ENCODE measurements at places on chromosomes 11 and 22.
A peak's percentile ranks its signal among the peaks of the same experiment; 100 is the strongest.

DNA sequence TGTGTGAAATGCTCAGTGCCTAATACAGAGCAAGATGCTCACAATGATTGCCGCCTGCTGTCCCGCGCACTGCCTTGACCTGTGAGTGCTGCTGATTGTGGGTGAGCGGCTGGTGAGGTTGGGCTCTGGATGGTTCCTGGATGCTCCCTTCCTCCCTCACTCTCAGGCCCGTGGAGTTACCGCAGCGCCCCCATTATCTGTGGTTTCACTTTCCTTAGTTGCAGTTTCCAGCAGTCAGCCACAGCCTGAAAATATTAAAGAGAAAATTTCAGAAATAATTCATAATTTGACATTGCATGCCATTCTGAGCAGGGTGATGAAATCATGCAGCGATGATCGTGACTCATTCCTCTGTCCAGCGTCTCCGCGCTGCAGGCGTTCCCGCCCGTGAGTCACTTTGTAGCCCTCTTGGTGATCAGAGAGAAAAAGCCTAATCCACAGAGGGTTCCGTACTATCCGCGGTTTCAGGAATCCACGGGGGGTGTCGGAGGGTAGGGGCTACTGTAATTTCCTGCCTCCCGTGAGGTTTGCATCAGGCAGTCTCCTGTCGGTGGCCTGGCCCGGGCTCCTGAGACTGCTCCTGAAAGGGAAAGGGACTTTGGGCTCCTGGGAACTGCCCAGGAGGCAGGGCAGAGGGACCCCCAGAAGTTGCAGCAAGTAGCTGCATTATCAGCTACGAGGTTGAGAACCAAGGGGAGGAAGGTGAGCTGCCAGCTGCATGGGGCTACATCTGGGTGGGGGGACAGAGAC, 10.6 kb downstream of the RPL3 start:
- peak; percentile 87 for DNase-seq

DNA sequence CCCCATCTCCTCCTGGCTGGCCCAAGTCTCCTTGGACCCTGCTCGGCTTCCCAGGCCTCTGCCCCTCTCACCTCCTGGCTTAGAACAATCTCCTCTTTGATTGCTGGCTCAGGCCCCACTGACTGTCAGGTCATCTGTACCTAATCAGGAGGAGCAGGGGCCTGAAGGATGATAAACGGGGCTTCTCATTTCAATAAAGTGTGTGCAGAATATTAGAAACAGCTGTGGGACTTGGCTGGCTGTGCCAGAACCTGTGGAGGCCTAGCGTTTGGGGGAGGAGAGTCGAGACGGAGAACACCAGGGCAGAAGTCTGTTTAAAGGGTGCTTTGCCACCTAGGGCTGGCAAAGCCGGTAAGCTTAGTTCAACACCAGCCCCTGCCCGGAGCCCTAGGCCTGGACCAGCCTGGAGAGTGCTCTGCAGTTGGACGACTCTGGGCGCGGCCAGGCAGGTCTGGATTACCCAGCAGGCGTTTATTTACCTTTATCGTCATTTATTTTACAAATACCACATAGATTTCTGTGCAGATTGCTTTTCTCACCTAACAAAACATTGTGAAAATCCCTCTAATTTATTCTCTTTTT, 10.1 kb upstream of the VSIG10L2 start:
- no peak for DNase-seq

- DNase-seq = no peak
These were observed 3.0 kb downstream of the MLC1 start for GRCh38 chr22:50082197-50082715.

- DNase-seq = peak; percentile 9
These were observed 23.5 kb downstream of the DRICH1 start for GRCh38 chr22:23608583-23608982.

- DNase-seq = no peak
These were observed 34.4 kb upstream of the RASD2 start for GRCh38 chr22:35506259-35506570.

DNA sequence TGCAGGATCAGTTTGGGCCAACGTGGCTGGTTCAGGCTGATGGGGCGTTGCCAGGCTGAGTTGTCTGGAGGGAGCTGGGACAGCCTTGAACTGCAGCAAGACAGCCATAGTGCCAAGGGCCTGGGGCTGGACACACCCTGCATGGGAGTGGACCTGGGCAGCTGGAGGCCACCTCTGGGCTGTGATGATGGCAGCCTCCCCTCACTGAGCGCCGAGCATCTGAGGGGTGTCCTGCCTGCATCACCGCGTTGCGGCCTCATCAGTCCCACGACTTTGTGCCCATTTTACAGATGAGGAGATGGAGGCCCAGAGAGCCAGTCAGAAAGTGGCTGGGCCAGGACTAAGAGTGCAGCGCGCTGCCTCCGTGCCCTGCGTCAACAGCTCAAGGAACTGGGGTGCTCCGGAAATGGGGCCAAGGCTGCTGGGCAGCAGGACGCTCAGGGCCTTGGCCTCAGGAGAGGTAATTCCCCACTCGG, 590 bp upstream of the TSPO start:
- DNase-seq = no peak

- no peak for DNase-seq
These were observed 25.6 kb downstream of the FADS2 start for GRCh38 chr11:61853698-61854169.

- no peak for DNase-seq
These were observed 56.9 kb upstream of the PRR5 start for GRCh38 chr22:44645083-44645482.

GRCh38 chr22:43434928-43435311, 23.1 kb downstream of the MPPED1 start:
- no peak for DNase-seq

DNA sequence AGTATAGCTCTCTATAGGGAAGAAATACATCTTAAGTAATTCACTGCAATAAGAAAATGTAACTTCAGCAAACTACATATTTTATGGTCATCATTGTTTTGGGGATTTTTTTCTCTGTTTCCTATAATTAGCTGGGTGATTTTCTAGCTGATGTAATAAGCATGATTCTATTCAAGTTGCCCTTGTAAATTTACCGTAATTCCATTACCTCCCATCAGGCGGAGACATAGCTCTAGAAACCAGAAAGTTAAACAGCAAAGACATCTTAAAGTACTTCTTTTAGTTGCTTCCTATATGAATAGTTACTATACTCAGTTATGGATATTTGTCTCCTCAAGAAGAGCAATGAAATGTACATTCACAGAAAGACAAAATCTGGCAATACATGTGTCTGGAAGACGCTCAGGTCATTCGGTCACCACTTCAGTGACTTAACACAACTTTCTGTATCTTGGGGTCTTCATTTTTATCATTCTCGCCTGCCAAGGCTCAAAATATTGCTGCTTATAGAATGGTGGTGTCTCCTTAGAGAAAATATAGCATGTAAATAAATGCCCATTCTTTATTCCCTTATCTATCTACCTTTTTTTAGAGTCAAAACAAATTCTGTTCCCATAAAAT, 239.9 kb upstream of the ZC3H12C start:
- peak; percentile 71 for DNase-seq

- no peak for DNase-seq
These were observed 836.0 kb downstream of the FAM181B start for GRCh38 chr11:81897639-81898038.

DNA sequence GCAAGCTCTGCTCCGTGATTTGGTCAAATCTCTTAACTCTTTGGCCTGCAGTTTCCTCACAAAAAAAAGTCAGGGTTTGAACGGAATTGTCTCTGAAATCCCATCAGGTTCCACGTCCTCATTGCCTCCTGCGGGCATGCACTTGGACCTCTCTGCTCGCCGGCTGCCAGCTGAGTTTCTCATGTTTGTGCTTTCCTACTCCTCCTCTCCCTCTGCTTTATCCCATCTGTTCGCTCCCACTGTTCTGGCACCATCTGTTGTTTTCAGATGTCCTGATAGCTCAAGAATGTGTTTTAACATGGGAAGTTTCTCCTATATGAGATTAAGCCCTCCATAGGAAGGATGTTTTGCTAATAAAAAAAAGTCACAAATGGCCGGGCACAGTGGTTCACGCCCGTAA, 49.4 kb upstream of the ARHGAP42 start:
- no peak for DNase-seq

GRCh38 chr22:23204541-23205157, 24.3 kb downstream of the BCR start:
- no peak for DNase-seq

GRCh38 chr11:103659206-103659618, 377.2 kb upstream of the DDI1 start:
- peak; percentile 58 for DNase-seq

DNA sequence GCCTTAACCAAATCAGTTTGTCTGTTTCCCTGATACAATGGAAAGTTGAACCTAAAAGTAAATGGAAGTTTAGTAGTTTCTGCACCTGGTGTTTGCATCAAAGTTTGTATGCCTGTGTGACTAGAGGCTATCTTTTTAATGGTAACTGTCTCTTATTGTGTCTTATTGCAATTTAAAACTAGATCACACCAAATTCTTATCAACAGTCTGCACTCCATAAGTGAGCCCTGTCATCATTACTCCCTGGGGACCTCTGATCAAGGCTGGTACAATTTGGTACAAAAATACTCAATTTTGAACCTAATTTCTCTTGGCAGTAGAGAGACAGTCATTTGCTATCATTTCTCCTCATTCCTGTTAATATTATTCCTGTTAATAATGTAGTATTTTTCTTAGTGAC, 38.1 kb downstream of the ARHGAP1 start:
- DNase-seq = no peak

DNA sequence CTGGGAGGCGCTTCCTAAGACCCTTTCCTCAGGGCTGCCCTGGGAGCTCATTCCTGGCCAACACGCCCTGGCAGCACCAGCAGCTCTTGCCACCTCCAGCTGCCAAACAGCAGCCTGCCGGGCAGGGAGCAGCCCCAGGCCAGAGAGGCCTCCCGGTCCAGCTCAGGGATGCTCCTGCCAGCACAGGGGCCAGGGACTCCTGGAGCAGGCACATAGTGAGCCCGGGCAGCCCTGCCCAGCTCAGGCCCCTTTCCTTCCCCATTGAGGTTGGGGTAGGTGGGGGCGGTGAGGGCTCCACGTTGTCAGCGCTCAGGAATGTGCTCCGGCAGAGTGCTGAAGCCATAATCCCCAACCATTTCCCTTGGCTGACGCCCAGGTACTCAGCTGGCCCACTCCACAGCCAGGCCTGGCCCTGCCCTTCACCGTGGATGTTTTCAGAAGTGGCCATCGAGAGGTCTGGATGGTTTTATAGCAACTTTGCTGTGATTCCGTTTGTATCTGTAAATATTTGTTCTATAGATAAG, 7.6 kb downstream of the SLC39A13 start:
- peak; percentile 97 for DNase-seq

DNA sequence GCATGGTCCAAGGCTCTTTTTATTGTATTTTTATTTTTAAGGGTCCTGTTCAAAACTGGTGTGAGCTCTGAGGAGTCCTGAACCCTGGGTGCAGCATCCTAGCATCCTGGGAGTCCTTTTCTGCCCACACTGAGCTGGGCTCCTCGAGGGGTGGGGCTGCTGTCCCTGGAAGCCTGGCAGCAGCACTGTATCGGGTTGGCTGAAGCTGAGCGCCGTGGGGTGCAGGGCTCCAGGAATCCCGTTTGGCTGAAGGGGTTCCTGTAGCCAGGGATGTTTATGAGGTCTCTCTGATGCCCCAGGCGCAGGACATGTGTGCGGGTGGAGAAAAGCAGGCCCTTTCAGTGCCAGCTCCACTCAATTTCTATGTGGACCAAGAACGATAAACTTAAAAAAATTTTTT, 95.4 kb downstream of the MPPED1 start:
- DNase-seq = no peak

DNA sequence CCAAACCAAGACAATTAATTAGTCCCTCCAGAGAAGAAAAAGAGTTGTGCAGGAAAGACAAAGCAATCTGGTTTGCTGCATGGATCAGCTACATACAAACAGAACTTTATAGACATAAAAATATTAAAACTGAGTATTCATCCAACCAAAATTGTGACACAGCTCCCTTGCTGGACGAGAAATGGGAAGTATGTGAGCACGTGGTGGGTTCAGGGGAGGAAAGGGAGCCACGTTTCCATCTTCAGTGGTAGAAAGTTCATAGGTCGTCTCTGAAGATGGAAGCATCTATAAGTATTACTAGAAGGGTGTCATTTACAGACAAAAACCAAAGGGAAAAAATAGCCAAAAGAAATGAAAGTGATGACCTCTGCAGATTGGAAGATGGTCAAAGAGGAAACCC, 7.1 kb upstream of the KCNJ5 start:
- DNase-seq = no peak

GRCh38 chr11:23765682-23766252, 731.1 kb upstream of the LUZP2 start:
- peak; percentile 73 for DNase-seq

- DNase-seq = no peak
These were observed 26.6 kb downstream of the MAFF start for GRCh38 chr22:38228326-38228872.

GRCh38 chr11:35121326-35121865, 17.6 kb upstream of the CD44 start:
- DNase-seq = no peak
